KG1 (cell line): ENCODE measurements at places on chromosomes 11 and 22.

- no peak for DNase-seq
Observed at GRCh38 chr11:71495286-71496230, 31.5 kb upstream of the KRTAP5-7 start.

DNA sequence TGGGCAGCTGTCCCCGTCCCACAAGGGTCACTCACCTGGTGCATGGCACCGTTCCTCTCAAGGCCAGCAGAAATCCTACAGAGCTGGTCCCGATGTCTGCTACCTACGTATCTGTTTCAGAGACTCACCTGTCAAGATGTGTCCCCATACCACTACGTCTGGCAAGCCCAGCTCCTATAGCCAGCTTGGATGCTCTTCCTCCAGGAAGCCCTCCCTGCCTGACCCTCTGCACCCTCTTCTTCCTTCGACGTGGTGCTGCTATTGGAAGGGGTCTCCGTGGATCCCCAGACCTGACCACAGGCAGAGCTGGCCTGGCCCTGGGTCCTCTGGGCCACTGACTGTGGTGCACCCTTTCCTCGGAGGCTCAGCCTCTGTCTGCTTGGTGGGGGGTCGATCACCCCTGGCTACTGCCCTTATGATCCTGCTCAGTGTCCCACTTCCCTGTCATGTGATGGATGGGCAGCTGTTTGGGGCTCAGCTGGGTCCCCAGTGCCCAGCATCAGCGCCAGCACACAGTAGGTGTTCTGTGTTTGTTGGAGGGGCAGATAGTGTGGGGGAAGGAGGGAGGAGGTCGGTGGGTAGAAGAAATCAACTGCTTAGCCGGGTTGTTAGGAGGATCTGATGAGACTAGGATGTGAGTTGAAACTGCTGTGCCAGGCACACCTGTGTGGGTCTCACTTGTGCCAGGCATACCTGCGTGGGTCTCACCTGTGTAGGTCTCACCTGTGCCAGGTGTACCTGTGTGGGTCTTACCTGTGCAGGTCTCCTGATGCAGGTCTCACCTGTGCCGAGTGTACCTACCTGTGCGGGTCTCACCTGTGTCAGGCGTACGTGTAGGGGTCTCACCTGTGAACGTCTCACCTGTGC lies 21.7 kb upstream of the ARHGAP8 start:
- DNase-seq: no peak

DNA sequence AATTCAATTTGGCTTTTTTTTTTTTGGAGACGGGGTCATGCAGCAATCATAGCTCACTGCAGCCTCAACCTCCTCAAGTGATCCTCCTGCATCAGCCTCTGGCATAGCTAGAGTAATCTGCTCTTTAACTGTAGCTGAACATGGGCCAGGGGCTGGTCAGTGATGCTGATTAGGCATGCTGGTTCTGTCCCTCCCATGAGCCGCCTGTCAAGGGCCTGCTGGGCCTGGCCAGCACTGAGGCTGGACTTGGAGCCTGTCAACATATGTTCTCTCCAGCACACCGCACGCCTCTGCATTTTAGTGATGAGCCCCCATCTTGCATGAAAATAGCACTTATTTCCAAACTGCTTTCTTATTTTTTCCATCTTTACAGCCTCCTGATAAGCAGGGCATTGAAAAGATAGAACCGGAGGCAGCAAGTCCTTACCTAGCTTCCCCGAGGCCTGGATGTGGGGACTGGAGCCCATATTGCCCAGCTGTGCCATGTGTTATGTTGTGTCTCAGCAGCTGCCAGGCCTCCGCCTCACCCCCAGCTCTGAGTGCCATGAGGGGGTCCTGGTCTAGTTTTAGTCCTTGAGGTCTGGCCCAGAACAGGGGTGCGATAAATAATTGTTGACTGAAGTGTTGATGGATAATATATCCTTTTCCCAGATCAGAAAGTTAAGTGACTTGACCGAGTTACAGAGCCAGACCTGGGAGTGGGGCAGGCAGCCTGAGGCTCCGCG lies 80.0 kb downstream of the CTTN start:
- no peak for DNase-seq

GRCh38 chr22:46490538-46490937 lies 46.9 kb downstream of the CELSR1 start:
- no peak for DNase-seq

- DNase-seq: no peak
Observed at GRCh38 chr11:71075871-71076420, 176.4 kb downstream of the SHANK2 start.

GRCh38 chr11:83063073-83063754 lies 8.5 kb downstream of the RAB30 start:
- no peak for DNase-seq

DNA sequence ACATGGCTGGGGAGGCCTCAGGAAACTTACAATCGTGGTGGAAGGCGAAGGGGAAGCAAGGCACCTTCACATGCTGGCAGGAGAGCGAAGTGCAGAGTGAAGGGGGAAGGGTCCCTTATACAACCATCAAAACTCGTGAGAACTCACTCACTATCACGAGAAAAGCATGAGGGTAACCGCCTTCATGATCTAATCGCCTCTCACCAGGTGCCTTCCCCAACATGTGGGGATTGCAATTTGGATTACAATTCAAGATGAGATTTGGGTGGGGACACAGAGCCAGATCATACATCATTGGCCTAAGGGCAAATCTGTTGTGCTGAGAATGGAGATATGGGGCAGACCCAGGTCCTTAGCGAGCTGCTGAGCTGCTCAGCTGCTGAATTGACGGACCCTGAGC lies 13.1 kb downstream of the C1QTNF6 start:
- no peak for DNase-seq

GRCh38 chr11:101929294-101929915 lies 13.1 kb upstream of the ANGPTL5 start:
- DNase-seq: no peak

GRCh38 chr11:69557266-69557665 lies 75.8 kb downstream of the LINC01488 start:
- no peak for DNase-seq

DNA sequence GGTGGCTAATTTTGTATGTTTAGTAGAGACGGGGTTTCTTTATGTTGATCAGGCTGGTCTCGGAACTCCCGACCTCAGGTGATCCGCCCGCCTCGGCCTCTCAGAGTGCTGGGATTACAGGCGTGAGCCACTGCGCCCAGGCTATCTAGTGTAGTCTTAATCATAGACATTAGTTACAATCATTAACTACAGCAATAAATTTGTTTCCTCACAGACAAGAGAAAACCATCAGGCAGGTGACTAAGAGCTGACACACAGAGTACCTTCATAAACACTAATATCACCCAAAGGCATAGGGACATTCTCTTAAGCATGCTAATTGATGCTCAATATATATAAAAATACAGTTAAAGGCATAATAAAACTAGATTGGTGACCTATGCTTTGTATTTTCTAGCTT lies 19.4 kb downstream of the SDHD start:
- no peak for DNase-seq

- DNase-seq: no peak
Observed at GRCh38 chr22:37282385-37282677, at the start of gene CYTH4. Gene CYTH4 (plus strand): TSS chr22:37282508. CDS start chr22:37282570, 62 bp downstream.
